ENCODE measurements at places on chromosomes 6 and 20.

- DNase-seq, result no peak
Observed at GRCh38 chr20:38815446-38815845, 9.9 kb downstream of the PPP1R16B start.

- no peak for DNase-seq
Observed at GRCh38 chr6:124671324-124671723, 290.9 kb upstream of the RNF217 start.

DNA sequence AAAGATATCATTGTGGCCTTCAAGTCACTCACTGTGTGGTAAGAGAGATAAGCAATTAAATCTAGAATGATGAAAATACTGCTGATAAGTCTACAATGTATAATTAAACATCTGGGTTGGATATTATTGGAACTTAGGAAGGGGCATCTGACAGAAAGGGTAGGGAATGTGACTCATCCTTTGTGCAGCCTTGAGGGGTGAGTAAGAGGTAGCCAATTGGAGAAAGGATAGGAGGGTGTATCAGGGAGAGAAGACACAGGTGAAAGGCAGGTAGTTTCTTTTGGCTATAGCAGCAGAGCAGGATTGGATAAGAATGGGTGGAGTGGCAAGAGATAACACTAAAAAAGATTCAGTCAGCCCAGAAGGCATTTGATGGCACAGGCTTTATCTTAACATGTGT, 182.0 kb downstream of the COL21A1 start:
- no peak for DNase-seq

DNA sequence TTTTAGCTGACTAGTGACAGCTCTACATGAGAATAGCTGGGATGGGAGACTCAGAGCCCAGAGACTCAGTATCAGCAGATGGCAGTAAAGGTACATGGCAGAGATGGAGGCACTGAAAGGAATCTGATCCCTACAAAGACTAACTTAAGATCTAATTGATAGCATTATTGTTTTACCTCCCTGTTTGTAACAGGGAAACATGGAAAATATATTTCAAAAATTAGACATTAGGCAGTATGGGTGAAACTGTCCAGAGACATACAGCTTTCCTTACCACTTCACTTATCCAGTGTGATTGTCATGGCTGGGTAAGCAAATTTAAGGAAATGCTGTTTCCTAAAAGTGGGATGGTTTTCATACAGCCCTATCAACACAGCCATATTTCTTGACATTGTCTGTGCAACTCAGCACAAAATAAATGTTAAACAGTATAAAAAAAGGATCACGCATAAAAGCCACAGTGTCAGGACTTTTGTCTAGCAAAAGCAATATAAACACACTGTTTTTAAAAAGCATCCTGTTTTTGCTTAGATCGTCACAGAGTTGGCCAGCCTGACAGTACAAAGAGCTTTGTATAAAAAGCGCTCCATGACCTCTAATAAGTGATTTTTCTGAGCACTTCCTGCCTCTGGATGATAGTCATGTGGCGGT, 376.9 kb downstream of the PHF3 start:
- DNase-seq, result peak; percentile 84

Measured in HT-29 (cell line).